Activated CD4-positive, alpha-beta T cell treated with anti-CD3 and anti-CD28 coated beads for 48 hours (primary cell): ENCODE measurements at places on chromosomes 1 and 21.

- no peak for DNase-seq
Observed at GRCh38 chr1:224521904-224522734, 87.5 kb upstream of the WDR26 start.

- DNase-seq, result no peak
Observed at GRCh38 chr1:111556325-111557037, 53.0 kb upstream of the ADORA3 start.

- DNase-seq, result no peak
Observed at GRCh38 chr1:224800486-224801119, 128.9 kb upstream of the DNAH14 start.

DNA sequence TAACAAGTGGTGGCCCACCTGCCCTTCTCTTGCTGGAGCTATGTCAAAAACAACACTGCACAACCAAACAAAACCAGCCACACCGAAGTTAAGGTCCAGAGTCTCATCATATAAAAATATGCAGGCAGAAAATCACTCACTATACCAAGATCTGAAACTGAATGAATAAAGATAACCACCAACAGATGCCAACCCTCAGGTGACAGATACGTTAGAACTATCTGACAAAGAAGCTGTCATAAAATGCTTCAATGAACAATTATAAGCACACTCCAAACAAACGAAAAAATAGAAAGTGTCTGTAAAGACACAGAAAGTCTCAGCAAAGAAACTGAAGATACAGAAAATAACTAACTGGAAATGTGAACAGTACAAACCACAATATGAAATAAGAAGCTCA, 14.0 kb downstream of the ZNF496 start:
- no peak for DNase-seq

GRCh38 chr1:233121947-233122559, 171.6 kb downstream of the NTPCR start:
- no peak for DNase-seq

DNA sequence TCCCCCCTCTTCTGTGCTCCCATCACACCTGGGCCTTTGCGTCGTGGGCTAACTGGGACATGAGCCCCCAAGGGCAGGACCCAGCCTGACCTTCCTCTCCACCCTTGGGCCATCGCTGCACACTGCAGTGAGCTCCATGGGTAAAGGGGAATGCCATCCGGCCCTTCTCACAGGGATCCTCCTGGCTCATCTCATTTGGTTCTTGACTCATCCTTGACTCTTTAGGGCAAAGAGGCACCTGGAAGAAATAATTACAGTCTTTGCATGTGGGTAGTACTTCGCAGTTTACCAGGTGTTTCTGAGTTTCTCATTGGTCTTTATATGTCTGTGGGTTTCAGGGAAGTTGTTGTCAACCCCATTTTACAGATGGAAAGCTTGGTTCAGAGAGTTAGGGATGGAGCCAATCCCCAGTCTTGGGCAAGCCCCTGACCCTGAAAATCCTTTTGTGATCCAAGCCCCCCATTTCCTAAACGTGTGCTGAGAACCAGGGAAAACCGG, 59.3 kb upstream of the ID3 start:
- DNase-seq, result no peak

DNA sequence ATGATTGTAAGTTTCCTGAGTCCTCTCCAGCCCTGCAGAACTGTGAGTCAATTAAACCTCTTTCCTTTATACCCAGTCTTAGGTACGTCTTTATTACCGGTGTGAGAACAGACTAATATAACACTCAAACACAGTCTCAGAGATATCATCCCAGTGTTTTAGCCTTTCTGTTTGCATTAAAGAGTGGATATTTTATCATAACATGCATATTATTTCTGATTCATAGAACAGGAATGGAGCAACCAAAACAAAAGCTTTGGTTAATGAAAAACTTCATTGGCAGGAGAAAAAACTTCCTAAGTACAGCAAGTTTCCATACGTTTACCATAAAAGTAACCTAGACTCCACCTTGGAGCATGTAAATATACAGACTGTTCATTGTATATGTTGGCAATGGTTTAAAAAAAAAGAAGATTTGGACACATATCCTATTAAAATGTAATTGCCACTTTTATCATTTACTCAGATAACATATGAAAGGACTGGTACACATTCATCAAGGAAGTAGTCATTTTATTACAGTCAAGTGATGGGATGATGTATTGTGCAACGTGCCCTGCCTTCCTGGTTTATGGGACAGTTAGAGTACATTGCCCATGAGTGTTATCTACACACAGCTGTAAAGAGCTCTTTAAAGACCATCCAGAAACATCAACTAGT, 144.8 kb downstream of the ETS2 start:
- DNase-seq, result no peak

GRCh38 chr1:179298952-179299351, 5.4 kb downstream of the SOAT1 start:
- DNase-seq, result peak; percentile 58

- no peak for DNase-seq
Observed at GRCh38 chr1:33925586-33925985, 61.7 kb downstream of the HMGB4 start.

DNA sequence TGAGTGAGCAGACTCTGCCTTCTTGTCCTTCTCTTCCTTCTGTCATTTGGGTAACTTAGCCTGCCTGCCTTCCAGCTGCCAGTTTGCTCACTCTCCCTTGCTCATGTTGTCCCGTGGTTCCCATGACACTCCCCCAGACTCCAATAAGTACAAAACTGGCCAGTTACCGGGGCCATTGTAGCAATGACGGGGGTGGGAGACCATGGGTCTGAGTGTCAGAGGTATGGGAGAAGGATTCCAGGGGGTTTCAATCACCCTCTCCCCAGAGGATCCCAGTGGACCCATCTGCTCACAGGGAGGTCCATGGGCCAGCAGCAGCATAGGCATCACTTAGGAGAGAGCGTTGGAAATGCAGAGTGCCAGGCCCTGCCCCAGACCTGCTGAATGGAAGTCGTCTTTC, 51.3 kb downstream of the CAPN9 start:
- DNase-seq, result no peak

DNA sequence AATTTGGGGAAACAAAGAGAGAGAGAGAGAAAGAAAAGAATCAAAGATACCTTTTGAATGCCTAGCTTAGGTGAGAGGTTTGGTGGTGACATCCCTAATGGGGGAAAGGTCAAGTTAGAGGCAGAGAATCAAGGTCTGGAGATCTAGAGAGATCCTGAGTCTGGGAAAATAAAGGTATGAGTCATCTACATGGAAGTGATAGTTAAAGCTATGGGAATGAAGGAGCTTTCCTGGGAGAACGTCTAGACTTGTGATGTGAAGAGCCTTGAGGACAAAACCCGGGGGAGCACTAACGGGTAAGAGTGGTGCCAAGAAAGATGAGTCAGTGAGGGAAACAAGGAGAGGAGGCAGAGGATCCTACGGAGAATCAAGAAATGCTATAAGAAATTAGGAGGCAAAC, 110.8 kb upstream of the RUNX1 start:
- DNase-seq, result no peak

GRCh38 chr1:51344602-51345299, 14.4 kb upstream of the TTC39A start:
- DNase-seq, result no peak

GRCh38 chr1:55592122-55592521, 377.0 kb upstream of the USP24 start:
- DNase-seq, result no peak
